Activated T-helper 1 cell treated with anti-CD3 and anti-CD28 coated beads, Interleukin-12 subunit alpha, Interleukin-12 subunit beta, Interleukin-2, Interleukin-4 antibody, amounts not matched to agents 30 ng/mL and 10 ng/mL and 1 ng/mL, durations not matched to agents 14 hours and 24 hours and 36 hours (primary cell): ENCODE measurements at places on chromosomes 11 and 22. TPM values are rescaled to one million over a fixed set of nuclear protein-coding genes. Genes with fewer than 3 reads are reported as not detected.

CTSC gene
- total RNA-seq = 99.4 and 99.6 TPM in 2 replicates

KIF18A gene
- total RNA-seq = 13.1 and 15.4 TPM in 2 replicates

SCN4B gene
- 0.08 TPM in 1 of 2 replicates, not detected in the other for total RNA-seq

CAVIN3 gene
- total RNA-seq = 16.5 and 17.2 TPM in 2 replicates

MAPK11 gene
- total RNA-seq = 24.6 and 28.9 TPM in 2 replicates

TPH1 gene
- total RNA-seq = 0.49 and 0.51 TPM in 2 replicates

RPS19BP1 gene
- 98.7 and 101 TPM in 2 replicates for total RNA-seq

ABCG4 gene
- 0.07 TPM in 1 of 2 replicates, not detected in the other for total RNA-seq

OR2AG2 gene
- total RNA-seq = 0.23 and 0.47 TPM in 2 replicates

MAPK8IP2 gene
- 0.08 and 0.17 TPM in 2 replicates for total RNA-seq

XRRA1 gene
- 8.6 and 9.0 TPM in 2 replicates for total RNA-seq

JHY gene
- 0.71 and 0.91 TPM in 2 replicates for total RNA-seq

SPON1 gene
- 0.20 and 0.29 TPM in 2 replicates for total RNA-seq

GP1BB gene
- total RNA-seq = not detected in 2 replicates

CRYBB1 gene
- not detected in 2 replicates for total RNA-seq

C11orf42 gene
- not detected in 2 replicates for total RNA-seq

C22orf31 gene
- not detected in 2 replicates for total RNA-seq

MMP10 gene
- not detected in 2 replicates for total RNA-seq

LRFN4 gene
- total RNA-seq = 48.4 and 49.6 TPM in 2 replicates

PDE3B gene
- 62.8 and 64.0 TPM in 2 replicates for total RNA-seq

ANKK1 gene
- not detected in 2 replicates for total RNA-seq

TTC28 gene
- 2.4 and 2.7 TPM in 2 replicates for total RNA-seq

SOX10 gene
- not detected in 2 replicates for total RNA-seq

KBTBD4 gene
- total RNA-seq = 16.3 and 19.0 TPM in 2 replicates

PLAAT4 gene
- total RNA-seq = 11.8 and 12.2 TPM in 2 replicates

BATF2 gene
- not detected in 2 replicates for total RNA-seq

GUCY1A2 gene
- not detected in 2 replicates for total RNA-seq

MB gene
- 5.3 and 5.7 TPM in 2 replicates for total RNA-seq

GPR83 gene
- total RNA-seq = 0.15 TPM in 1 of 2 replicates, not detected in the other

UPK2 gene
- total RNA-seq = not detected in 2 replicates

TBX10 gene
- not detected in 2 replicates for total RNA-seq

GGTLC3 gene
- not detected in 2 replicates for total RNA-seq

P2RY6 gene
- total RNA-seq = not detected in 2 replicates

BTG4 gene
- not detected in 2 replicates for total RNA-seq

APLNR gene
- not detected in 2 replicates for total RNA-seq

OR5B21 gene
- total RNA-seq = not detected in 2 replicates

CARNS1 gene
- total RNA-seq = 0.62 and 0.81 TPM in 2 replicates

TSPAN18 gene
- total RNA-seq = 1.7 and 2.0 TPM in 2 replicates

OR8G5 gene
- not detected in 2 replicates for total RNA-seq

IRAG1 gene
- not detected in 2 replicates for total RNA-seq

KCNJ1 gene
- total RNA-seq = not detected in 2 replicates

ESRRA gene
- total RNA-seq = 64.4 and 67.3 TPM in 2 replicates

MMP11 gene
- total RNA-seq = 0.34 and 0.69 TPM in 2 replicates

MRGPRG gene
- not detected in 2 replicates for total RNA-seq

ART1 gene
- total RNA-seq = not detected in 2 replicates

PIWIL4 gene
- total RNA-seq = 0.41 and 0.81 TPM in 2 replicates

ANO9 gene
- 33.1 and 33.8 TPM in 2 replicates for total RNA-seq

RCOR2 gene
- total RNA-seq = 0.21 and 0.34 TPM in 2 replicates

LINC01488 gene
- not detected in 2 replicates for total RNA-seq

ALDH3B2 gene
- total RNA-seq = not detected in 2 replicates

ANO5 gene
- total RNA-seq = not detected in 2 replicates

OR51B5 gene
- total RNA-seq = not detected in 2 replicates

LDLRAD3 gene
- total RNA-seq = 0.57 and 0.76 TPM in 2 replicates

MMP7 gene
- not detected in 2 replicates for total RNA-seq

TSPAN32 gene
- 2.1 and 2.2 TPM in 2 replicates for total RNA-seq

ENTHD1 gene
- 0.08 and 0.20 TPM in 2 replicates for total RNA-seq

MYOD1 gene
- total RNA-seq = not detected in 2 replicates

ZBTB3 gene
- total RNA-seq = 8.7 and 9.1 TPM in 2 replicates
